ENCODE measurements at places on chromosomes 5 and 9.

DNA sequence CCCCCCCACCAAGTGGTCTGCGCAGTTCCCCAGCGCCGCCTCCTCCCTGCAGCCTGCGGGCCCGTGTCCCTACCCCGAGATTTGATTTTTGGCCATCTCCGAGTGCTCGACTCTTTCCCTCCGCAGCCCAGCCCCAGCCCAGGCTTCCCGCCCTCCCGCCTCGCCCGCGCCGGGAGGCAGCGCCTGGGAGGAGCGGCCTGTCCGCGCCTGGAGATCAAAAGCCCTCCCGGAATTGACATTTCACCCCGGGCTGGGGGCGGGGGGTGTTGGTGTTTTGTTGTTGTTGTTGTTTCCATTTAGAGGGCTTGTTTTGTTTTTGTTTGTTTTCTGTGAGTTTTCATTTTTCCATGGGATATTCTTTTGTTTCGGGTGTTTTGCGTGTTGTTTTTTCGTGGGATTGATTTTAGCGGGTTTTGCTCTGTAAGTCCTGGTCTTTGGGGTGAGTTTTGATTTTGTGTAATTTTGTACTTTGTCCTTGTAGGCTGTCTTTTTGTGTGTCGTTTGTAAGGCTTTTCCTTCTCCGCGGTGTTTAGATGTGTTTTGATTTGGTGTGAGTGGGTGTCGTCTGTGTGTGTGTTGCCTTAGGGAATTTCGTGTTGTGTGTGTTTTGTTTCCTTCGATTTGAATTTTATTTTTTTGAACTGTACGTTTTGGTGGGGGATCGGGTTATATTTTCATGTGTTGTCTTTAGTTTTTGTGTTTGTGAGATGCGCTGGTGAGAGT is 1.7 kb upstream of the PAX5 start:
- no peak for DNase-seq

GRCh38 chr9:9556865-9557803 is 1055.7 kb downstream of the PTPRD start:
- DNase-seq, result no peak

DNA sequence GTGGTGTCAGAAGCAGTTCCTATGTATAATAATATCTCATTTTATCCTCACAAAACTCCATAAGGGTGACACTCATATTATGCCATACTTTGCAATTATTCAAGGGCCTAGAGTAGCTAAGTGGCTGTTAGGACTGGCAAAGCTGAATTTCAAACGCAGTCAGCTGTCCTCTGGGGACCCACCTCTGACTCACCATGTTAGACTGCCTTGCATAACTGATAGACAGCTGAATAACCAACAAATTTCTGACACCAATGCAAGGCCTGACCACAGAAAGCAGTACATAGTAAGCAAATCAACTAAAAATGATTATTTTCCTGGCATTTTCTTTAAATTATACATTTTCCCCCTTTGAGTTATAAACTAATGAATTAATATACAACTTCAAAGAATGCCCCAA is 251.6 kb upstream of the PTGER4 start:
- DNase-seq, result no peak

DNA sequence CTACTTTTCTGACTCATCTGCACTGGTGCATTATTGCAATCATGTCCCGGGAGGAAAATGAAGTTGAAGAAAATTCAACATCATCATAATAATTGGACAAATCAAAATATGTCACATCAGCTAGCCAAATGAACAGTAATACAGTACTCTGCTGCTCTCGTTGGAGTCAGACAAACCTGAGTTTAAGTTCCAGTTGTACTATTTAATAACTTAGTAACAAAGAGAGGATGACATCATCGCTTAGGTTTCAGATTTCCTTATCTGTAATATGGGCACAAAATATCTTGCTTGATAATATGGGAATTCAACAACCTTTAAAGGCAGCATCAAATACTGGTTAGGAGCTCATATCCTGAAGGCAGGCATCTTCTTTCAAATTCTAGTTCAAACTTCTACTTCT is 1248.9 kb upstream of the ACO1 start:
- DNase-seq, result no peak

- DNase-seq, result peak; percentile 31
These were observed 3.6 kb downstream of the TMC1 start for GRCh38 chr9:72524820-72525540.

Data from activated T-cell treated with anti-CD3 and anti-CD28 coated beads, Interleukin-2, amount 50 U/mL, for 4 hours (primary cell).